CD8-positive, alpha-beta T cell (primary cell): ENCODE measurements at places on chromosomes 3 and 15.

DNA sequence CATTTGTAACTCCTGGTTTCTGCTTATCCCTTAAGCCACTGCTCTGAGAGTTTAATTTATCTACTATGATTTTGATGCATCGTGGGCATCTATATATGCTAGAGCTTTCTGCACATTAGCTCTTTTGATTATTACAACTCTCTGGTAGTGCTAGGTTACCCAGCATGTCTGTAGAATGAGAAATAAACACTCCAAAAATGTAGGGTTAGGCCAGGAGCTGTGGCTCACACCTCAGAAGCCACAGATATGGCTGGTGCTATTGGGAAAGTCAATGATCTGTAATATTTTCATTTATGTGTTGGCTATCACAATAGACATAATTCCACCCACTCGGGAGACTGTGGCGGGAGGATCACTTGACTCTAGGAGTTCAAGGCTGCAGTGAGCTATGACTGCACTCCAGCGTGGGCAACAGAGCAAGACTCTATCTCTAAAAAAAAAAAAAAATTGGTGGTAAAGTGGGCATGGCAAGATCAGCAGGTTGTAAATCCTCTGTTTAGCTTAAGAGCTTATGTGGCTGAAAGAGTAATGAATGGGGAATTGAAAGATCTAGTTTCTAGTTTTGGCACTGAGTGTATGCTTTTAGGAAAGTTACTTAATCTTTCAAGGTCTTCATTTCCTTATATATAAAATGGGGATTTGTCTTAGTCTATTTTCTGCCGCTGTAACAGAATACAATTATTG is 6.3 kb downstream of the TIGIT start:
- DNase-seq, result no peak

GRCh38 chr3:50154840-50155490 is at the start of gene SEMA3F:
TSS of gene SEMA3F (plus strand) at chr3:50155324. CDS start at chr3:50159623, 4,299 bp downstream.
- peak; percentile 73 for DNase-seq

DNA sequence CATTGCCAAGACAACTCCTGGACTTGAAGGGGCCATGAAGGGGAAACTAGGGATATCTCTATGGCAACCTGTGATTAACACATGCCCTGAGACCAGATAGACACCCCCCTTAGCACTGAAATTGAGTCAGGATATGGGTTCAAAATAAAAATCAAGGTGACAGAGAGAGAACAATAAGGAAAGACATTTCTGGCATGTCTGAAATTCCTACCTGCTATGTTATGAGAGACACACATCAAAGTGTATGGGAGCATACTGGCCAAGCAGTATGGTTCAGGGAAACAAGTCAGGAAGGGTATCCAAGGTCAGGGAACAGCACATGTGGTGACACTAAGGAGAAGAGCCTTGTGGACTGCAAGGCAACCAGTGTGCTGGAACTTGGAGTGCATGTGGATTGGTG is 388.7 kb downstream of the SHQ1 start:
- no peak for DNase-seq

DNA sequence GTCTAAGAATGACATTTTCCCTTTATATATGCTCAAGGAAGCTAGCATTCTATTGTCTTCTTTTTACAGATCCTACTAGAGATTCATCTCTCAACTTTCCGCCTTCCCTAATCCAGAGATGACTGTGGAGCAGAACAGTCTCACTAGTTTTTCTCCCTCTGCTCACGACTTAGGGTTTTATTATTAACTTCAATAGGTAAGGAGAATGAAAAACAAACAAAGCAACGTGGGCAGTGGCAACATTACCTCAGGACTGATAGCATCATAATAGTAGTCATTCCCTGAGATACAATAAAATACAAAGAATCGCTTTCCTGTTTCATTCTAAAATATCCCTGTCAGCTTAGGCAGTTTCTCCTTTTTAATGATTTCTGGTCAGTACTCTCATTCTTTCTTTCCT is 154.3 kb upstream of the PLAAT1 start:
- DNase-seq, result no peak

- DNase-seq, result peak; percentile 40
Measured at GRCh38 chr15:87597346-87598052, 659.0 kb downstream of the NTRK3 start.

DNA sequence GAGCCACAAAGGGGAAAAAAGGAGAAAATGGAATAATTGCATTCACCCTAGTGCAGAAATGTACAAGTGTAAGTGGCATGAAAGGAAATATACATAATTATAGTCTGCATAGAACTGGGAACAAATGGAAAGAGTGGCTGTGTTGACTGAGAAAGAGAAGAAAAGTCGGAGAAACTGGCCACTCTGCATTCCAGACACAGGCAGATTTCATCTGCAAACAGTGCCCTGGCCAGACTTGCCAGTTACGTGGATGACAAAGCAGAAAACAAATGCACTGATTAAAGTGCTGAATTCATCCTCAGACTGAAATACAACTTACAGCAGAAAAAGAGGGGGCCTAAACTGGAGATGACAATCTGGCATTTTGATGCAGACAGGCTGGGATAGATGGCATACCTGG is 129.8 kb downstream of the FGF12 start:
- no peak for DNase-seq

DNA sequence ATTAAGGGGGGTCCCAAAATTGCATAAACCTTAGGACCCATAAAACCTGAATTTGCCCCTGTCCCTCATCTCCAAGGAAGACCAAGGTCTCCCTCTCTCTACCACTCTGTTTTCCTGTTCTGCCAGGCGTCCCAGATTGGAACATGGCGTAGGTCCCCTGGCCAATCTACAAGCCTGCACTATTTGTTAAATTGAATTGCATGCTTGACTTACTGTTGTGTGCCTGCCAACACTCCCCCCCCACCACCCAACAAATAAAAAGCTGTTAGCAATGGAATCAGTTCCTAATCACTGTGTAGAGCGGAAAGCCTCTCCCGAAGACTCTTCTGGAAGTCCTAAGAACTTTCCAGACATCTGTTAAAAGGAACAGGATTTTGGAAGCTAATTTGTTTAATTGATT is 11.7 kb downstream of the CTXND1 start:
- no peak for DNase-seq

- no peak for DNase-seq
Measured at GRCh38 chr3:122343654-122344053, 18.6 kb downstream of the CSTA start.

- DNase-seq, result peak; percentile 45
Measured at GRCh38 chr3:16337856-16338540, 73.0 kb downstream of the OXNAD1 start.

GRCh38 chr3:167246252-167246651 is 133.8 kb downstream of the ZBBX start:
- no peak for DNase-seq

DNA sequence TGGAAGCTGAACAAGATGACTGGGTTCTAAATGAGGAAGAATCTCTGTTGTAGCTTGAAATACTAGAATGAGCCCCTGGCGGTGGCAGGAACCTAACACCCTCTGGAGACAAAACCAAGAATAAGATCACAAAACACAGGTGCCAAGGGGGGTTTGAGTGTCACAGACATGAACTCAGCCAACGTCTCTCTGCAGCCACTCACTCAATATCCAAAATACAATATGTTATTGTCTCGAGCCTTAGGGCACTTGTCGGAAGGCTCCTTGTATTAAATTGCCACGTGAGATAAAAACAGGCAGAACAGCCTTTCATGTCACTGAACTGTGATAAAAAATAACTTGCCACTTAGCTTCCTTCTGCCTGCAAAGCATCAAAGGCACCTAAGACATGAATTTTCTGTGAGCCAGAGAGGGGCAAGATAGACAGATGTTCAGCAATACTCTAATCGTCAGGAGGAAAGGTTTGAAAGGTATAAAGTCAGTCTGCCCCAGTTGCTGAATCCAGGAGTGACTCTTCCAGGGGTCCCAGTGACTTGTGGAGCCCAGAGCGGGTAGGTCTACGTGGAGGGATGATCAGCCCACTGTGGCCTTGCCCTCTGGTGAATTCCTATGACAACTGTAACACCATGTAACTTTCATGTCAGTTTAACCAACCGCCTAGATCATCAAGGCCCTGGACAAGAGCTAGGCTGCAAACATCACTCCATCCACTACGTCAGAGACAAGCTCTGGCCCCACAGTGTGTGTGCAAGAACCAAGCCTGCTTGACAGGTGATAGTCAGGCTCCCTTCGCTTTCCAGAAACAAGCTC is 165.2 kb downstream of the OSBPL10 start:
- no peak for DNase-seq

- no peak for DNase-seq
Measured at GRCh38 chr3:33855884-33856546, 57.6 kb downstream of the PDCD6IP start.

DNA sequence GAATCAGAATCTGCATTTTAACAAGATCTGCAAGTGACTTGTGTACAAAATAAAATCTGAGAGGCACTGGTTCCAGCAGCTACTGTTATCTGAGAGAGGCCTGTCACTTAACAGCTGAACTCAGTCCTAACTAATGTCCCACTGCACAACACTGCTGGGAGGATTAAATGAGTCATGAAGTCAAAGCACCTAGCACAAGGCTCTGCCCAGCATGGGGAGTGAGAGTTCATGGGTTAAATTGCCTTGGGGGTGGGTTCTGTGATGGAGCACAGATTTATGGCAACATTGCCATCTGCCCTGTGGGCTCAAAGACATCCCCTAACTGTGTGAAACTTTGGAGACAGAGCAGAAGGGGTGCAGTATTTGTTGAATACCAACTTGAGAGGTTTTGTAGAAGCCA is 250.9 kb downstream of the PLCL2 start:
- DNase-seq, result no peak

GRCh38 chr3:37997342-37997741 is 6.8 kb downstream of the VILL start:
- DNase-seq, result no peak

DNA sequence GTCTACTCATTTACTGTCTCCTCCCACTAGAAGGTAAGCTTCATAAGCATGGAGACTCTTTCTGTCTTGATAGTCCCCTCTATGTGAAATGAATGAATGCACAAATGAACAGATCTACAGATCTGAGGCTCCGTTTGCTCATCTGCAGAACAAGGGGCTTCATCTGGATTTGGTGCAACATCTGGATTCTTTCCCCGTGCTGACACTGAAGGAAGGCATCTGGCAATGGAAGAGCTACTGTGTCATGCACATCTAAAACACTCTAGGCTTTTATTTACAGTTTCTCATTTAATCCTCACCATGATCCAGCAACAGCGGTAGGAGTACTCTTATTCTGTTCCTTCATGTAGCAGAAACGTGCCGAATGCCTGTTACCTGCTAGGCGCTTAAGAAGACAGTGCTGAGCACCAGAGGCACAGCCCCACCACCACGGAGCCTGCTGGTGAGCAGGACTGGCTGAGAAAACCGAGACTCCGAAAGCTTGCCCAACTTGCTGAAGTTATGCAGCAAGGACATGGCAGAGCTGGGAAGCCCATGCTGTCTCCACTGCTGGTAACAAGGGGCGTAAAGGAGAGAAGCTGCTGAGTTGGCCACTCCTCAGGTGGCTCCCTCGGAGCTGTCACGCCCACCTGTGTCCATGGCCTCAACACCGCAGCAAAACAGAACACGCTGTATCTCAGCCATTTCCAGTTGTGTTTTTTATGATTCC is 31.1 kb downstream of the LSM3 start:
- DNase-seq, result no peak

DNA sequence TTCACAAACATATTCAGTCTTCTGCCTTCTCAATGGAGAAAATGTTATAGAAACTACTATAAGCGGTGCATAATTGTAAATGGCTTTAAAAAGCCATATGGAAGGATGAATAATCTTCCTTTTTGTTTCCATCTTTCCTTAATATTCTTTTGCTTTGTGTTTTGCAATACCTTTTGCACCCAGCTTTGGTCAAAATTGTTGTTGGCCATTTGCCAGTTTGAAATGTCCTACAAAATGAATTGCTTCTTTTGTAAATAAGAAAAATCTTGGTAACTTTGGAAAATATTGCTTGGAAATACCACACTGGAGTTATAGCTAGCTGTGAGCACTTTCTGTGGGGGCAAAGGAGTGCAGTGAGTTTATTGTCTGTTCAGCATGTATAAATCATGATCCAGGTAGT is 93.5 kb upstream of the NR2F2 start:
- no peak for DNase-seq

- DNase-seq, result peak; percentile 24
Measured at GRCh38 chr3:132029182-132029902, 5.5 kb downstream of the CPNE4 start.

DNA sequence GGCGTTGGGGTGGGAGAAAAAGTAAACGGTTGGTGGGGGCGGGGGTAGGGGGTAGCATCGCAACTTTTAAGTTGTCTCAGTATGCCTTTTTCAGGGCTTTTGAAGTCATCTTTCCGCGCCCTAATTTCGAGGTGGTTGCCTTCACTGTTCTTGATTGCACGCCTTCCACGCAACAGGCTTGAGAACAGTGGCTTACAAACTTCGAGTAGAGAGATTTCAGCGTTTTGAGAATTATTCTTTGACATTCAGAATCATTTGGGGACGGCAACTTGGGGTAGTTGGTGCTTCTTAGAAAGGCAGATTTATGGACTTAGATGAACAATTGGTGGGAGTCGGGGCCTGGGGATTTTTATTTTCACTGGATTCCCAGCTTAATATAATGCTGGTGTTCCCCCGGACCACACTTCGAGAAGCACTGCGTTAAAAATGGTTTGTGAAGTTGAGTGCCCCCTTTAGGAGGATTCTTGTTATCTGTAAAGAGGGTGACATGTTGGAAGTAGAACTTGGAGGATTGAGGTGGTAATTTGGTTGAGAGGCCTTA is 880 bp downstream of the PPP4R2 start:
- DNase-seq, result peak; percentile 65

GRCh38 chr3:50215529-50215928 is 10.5 kb downstream of the SLC38A3 start:
- DNase-seq, result no peak

- DNase-seq, result no peak
Measured at GRCh38 chr15:78325092-78325843, 14.9 kb upstream of the CRABP1 start.

DNA sequence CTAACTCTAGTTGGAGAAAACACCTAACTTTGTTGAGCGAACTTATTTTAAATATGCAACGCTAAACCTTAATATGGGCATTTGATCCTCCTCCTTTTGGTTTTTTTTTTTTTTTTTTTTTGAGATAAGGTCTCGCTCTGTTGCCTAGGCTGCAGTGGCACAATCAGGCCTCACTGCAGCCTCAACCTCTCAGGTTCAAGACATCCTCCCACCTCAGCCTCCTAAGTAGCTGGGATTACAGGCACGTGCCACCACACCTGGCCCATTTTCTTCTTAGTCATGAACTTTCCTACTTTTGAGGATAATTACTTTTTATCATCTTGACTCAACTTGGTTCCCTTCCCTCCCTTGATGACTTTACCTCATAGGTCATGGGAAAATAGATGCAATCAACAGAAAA is 3.9 kb downstream of the NUSAP1 start:
- no peak for DNase-seq

GRCh38 chr15:48806151-48806550 is 4.7 kb downstream of the CEP152 start:
- no peak for DNase-seq

- no peak for DNase-seq
Measured at GRCh38 chr3:182364723-182365650, 428.3 kb upstream of the ATP11B start.
